ENCODE measurements at places on chromosomes 13 and 19. TPM values are rescaled to one million over a fixed set of nuclear protein-coding genes. Genes with fewer than 3 reads are reported as not detected.

Gene NOVA2
- 0.53 TPM for total RNA-seq

DNA sequence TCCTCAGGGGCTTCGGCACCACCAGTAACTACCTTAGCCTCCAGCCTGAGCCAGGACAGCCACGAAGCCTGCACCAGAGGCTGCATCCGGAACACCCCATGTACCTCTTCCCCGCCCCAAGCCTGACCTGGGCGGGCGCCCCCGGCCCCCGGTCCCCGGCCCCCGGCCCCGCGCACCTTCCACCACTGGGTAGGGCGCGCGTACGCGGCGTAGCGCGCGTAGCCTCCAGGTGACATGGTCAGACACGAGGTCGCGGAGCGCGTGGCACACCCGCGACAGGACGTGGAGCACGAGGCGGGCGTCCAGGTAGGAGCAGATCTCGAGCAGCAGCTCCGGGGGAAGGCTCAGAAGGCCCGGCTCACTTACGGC, 450 bp downstream of the FBXW9 start:
- H3K4me3 ChIP-seq: peak overlapping the region; percentile 86
- H3K36me3 ChIP-seq: peaks cover 4% of the 10 kb centered on the region
- peak overlapping the region; percentile 96 for H3K27ac ChIP-seq
- peaks cover 2% of the 10 kb centered on the region for H3K4me1 ChIP-seq
- DNase-seq: no peak

DNA sequence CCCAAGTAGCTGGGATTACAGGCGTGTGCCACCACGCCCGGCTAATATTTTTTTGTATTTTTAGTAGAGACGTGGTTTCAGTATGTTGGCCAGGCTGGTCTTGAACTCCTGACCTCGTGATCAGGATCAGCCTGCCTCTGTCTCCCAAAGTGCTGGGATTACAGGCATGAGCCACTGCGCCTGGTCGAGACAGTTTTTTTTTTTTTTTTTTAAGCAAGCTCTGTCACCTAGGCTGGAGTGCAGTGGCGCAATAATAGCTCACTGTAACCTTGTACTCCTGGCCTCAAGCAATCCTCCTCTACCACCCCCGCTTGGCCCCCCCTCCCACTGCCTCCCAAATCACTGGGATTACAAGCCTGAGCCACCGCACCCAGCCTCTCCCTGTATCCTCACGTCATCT, 6.4 kb upstream of the MAP2K7 start:
- no peaks in the 10 kb centered on the region for H3K36me3 ChIP-seq
- no peak for DNase-seq
- H3K4me1 ChIP-seq: no peaks in the 10 kb centered on the region
- H3K4me3 ChIP-seq: no peak overlapping the region

GRCh38 chr19:56014765-56015164, 28.2 kb downstream of the NLRP5 start:
- H3K4me3 ChIP-seq: no peak overlapping the region
- peaks cover 1% of the 10 kb centered on the region for H3K36me3 ChIP-seq
- no peak overlapping the region for H3K27ac ChIP-seq
